ENCODE measurements at places on chromosomes 16 and 17.

- DNase-seq, result no peak
Observed at GRCh38 chr16:50539053-50539695, 9.0 kb upstream of the NKD1 start.

- no peak for DNase-seq
Observed at GRCh38 chr17:82272495-82273326, 789 bp downstream of the CSNK1D start.

GRCh38 chr17:66387392-66387981 lies 85.1 kb downstream of the PRKCA start:
- no peak for DNase-seq

DNA sequence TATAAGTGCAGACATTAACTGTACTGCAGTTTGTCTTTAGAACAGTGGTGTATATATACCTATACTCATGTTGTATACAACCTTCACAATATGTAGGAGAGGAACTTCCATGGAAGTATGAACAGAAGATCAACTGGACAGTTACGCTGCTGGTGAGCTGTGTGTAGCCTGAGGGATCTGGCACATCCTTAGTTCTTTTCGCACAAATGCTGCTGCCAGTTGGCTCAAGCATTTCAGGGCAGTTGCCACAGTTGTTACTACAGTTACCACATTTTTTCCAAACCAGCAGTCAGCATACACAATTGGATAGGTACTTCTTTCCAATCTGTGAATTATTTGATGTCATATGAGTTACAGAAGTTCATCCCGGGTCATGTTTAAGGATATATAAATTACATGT lies 539.6 kb upstream of the HSBP1 start:
- no peak for DNase-seq

DNA sequence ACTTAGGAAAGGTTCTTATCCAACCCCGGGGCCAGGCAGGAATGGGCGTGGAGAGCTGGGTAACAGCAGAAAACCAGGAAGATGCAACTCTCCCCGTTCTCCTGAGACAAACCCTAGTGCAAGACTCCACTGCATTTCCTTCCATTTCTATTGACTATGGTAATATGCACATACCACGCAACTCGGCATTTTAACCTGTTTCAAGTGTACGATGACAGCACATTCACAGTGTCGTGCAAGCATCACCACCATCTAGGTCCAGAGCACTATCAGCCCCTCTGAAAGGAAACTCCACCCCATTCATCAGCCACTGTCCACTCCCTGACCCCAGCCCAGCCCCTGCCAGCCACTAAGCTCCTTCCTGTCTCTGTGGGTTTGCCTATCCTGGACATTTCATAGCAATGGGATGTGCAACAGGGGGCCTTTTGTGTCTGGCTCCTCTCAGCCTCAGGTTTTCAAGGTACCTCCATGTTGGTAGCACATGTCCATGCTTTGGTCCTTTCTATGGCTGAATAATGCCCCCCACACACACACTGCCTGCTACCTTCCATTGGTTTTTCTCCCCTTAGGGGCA lies 441.9 kb downstream of the SOX9 start:
- DNase-seq, result no peak

GRCh38 chr17:29572691-29573557 lies 4.4 kb downstream of the TP53I13 start:
- DNase-seq, result no peak

DNA sequence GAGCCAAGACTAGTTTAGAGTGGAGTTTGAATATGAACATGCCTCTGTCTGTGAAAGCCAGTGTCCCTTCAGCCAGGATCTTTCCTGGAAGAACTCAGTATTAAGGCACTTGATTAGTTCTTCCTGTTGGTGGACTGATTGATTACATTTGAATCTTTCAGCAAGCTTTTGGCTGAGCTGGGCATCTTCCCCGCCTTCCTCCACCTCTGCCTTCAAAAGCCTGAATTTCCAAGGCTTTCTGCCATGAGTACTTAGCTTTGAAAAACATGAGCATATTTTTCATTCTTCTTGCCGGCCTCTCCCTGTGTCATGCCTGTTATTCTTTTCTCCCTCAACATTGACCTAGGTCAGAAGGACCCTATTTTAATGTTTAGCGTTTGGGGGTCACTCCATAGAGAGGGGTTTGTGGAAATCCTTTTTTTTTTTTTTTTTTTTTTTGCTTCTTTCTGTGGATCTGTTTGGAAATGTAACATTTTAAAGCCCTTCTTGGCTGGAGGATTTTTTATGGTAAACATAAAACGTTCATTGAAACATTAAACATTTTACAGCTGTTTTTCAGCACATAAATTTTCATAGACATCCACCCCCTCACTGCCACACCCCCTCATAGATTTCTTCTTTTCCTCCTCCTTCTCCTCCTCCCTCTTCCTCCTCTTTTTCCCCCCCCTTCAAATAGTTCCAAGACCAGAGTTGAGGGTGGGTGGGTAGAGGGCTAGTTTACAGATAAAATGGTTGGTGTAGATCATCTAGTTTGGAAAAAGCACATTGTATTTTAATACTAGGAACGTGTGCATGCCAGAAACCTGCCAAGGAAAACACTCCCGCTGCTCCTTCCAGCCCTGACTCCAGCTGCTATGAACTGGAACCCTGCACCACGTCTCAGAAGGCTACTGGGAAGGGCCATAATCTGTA lies 645.9 kb downstream of the WWOX start:
- DNase-seq, result no peak

DNA sequence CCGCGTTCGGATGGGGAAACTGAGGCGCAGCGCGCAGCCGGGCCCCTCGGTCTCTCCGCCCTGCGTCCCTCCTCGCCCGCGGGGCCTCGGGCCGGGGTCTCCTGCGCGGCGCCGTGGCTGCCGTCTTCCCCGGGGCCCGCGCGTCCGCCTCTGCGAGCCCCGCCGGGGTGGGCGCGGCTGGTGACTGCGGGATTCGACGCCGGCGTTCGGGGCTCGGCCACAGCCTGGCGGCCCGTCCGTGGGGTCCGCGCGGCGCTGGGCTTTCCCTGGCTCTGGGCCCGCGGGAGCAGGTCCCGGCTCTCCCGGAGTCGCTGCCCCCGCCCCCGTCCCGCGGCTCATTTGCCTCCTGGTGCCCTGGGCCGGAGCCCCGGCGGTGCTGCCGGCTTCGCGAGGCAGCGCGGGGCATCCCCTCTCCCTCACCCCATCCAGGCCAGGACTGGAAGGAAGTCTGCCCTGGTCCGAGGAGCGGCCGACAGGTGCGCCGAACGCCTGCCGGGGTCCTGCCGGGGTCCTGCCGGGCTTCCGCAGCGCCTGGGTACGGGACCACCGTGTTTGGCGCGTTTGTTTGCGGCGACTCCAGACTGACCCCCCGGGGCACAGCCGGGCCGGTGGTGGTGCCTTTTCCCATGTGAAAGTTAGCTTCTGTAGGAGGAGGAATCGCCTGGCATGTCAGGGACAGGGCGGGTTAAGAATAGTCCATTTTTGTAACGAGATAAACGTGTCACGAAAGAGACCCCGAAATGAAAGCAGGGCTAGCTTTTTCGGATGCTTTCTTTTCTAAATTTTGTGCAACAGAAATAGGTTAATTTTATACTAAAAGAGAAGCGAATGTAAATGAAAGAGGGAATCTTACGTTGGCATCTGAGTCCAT lies 671 bp downstream of the CHMP6 start:
- DNase-seq, result no peak

GRCh38 chr17:81162491-81162890 lies 2.8 kb upstream of the PVALEF start:
- DNase-seq, result no peak

DNA sequence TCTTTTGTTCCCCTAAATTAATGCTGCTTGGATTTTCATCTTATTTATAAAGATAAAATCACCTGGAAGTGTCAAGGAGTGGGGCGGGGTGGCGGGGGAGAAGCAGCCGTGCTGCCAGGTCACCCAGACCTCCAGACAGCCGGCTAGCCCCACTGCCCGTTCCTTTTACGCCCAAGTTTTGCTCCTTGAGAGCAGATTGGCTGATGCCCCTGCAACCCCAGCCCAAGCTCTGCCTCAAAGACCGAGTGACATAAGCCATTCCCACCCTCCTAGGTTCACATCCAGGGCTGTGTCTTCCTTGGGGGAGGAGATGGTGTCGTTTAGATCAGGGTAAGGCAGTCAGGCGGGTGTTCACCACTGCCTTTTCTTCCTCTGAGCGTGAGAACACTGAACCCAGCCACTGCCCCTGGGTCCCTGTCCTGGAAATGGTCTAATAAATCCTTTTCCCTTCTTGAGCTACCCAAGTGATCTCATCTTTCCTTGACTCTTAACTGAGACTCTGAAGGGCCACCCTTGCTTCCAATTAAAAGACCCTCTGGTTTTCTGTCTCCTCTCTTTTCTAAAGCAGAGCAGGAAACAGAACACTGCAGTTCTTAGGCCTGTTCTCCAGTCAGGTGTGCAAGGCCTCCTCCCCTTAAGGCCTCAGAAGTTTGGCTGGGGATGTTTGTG lies 5.7 kb downstream of the PDF start:
- no peak for DNase-seq

DNA sequence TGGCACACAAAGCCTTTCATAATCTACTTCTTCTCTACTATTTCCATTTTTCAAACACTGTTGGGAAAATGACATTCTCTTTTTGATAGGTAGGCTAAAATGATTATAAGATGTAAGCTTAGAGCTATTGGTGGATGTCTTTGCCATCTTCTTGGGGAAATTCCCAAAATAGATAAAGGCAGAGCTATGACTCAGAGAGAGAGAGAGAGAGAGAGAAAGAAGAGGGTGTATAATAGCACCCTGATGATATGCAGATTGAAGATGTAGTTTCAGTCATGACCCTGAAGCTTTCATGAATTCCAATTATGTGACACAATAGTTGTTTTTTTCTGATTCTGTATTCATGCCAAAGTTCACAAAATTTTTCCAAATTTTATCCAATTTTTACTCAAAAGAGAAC lies 529.1 kb downstream of the HS3ST4 start:
- no peak for DNase-seq

- DNase-seq, result no peak
Observed at GRCh38 chr16:55047903-55048497, 117.3 kb downstream of the IRX5 start.

GRCh38 chr16:49473773-49474172 lies 100.2 kb downstream of the C16orf78 start:
- DNase-seq, result no peak

DNA sequence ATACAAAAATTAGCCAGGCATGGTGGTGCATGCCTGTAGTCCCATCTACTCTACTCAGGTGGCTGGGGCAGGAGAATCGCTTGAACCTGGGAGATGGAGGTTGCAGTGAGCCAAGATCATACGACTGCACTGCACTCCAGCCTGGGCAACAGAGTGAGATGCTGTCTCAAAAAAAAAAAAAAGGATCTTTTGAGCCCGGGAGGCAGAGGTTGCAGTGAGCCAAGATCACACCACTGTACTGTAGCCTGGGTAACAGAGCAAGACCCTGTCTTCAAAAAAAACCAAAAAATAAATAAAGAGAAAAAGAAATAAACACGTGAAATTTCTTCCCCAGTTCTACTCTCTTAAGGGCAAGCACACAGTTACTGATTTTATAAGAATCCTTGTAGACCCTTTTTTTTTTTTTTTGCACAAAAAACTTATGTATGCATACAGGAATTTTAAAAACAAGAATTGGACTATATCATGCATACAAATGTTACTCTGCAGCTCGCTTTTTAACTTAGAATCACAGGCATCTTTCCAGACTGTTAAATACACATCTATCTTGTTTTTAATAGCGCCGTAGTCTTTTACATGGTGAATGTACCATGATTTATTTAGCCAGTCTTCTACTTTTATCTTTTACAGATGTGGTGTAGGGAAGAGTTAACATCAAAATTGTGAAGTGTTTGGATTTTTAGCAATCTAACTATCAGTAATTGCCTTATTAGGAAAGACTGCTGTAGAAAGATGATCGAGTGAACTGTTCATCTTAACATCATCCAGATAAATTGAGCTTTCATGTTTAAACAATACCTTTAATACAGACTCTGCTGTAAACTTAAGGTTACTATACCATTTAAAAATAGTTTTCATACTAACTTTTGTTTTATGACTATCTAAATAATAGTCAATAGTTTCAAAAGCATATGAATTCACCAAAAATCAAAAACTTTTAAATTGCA lies 14.6 kb downstream of the CDH3 start:
- no peak for DNase-seq

Measured in SW 1271 (cell line).